Lung (tissue), 17 donors: ENCODE measurements at places on chromosomes 7 and 10. TPM values are rescaled to one million over a fixed set of nuclear protein-coding genes. Genes with fewer than 3 reads are reported as not detected.

SH2B2 gene
- 9.7 TPM for total RNA-seq

CDC14C gene
- not detected for total RNA-seq

GRCh38 chr7:18521945-18522566 is 26.5 kb downstream of the HDAC9 start:
- no peak overlapping the region for H3K27ac ChIP-seq
- H3K4me1 ChIP-seq, result no peaks in the 10 kb centered on the region
- DNase-seq, result no peak

GRCh38 chr10:100448951-100449350 is 13.9 kb upstream of the WNT8B start:
- H3K4me3 ChIP-seq, result no peak overlapping the region
- no peaks in the 10 kb centered on the region for H3K27me3 ChIP-seq
- no peak for DNase-seq
- H3K27ac ChIP-seq, result no peak overlapping the region
- no peaks in the 10 kb centered on the region for H3K4me1 ChIP-seq
- H3K36me3 ChIP-seq, result no peaks in the 10 kb centered on the region

GRCh38 chr10:82515256-82515655 is 640.3 kb downstream of the NRG3 start:
- H3K4me1 ChIP-seq, result no peaks in the 10 kb centered on the region
- H3K27me3 ChIP-seq, result no peaks in the 10 kb centered on the region
- no peaks in the 10 kb centered on the region for H3K36me3 ChIP-seq
- no peak for DNase-seq
- no peak overlapping the region for H3K27ac ChIP-seq

SLC26A3 gene
- total RNA-seq, result not detected

DNA sequence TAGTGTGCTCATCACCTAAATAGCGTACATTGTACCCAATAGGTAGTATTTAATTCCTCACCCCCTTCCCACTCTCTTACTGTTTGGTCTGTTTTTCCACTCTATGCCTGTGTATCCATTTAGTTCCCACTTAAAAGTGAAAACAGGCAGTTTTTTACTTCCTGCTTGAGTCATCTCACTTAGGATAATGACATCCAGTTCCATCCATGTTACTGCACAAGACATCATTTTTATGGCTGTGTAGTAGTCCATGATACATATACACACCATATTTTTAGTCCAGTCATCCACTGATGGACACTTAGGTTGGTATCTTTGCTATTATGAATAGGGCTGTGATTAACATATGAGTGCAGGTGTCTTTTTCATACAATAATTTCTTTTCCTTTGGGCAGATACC is 10.1 kb downstream of the STK17A start:
- no peaks in the 10 kb centered on the region for H3K36me3 ChIP-seq
- no peaks in the 10 kb centered on the region for H3K27me3 ChIP-seq
- no peak overlapping the region for H3K4me3 ChIP-seq
- no peaks in the 10 kb centered on the region for H3K4me1 ChIP-seq
- H3K27ac ChIP-seq, result no peak overlapping the region

DNA sequence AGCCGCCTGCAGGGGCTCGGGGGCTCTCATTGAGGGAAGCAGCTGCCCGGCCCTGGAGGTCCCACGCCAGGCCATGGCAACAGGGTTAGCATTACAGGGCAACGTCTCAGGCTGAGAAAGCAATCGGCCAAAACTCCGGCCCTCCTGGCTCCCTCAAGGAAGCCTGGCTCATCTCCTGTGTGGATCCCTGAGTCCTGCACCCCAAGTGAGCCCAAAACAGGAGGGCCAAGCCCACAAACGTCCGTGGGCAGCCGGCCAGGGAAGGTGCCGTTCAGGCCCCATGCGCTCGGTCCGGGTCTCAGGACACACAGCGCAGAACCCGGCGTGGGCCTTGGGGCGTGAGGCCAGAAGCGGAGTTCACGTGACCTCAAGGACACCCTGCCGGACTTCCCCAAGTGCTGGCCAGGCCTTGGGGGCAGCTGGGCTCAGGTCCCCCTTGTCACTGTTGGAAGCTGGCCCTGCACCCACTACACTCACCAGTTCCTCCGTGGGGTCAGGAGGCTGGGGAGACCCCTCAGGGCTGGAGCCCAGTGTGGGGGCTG is 8.0 kb upstream of the PWWP2B start:
- H3K4me3 ChIP-seq, result no peak overlapping the region
- no peaks in the 10 kb centered on the region for H3K27me3 ChIP-seq
- H3K27ac ChIP-seq, result no peak overlapping the region
- no peaks in the 10 kb centered on the region for H3K4me1 ChIP-seq

DNA sequence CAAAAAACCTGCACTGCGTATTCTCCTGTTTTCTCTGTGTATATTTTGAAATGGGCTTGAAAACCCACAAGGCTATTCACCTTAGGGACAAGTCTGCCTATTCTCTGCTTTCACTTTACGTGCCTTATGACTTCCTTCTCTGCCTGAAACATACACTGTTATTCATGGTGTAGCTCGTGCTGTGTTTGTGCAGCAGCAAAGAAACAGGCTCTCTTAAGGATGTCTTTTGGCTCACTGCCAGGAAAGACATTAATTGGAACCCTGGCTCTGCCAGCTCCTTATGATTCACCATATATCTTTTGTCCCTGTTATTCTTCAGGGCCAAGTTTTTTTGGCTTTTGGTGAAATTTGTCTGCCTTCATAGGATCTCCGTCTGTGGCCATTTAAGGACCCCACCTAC is 92.4 kb downstream of the TMEM106B start:
- no peak overlapping the region for H3K4me3 ChIP-seq
- no peaks in the 10 kb centered on the region for H3K36me3 ChIP-seq
- H3K27me3 ChIP-seq, result no peaks in the 10 kb centered on the region
- DNase-seq, result no peak
- H3K27ac ChIP-seq, result no peak overlapping the region
- no peaks in the 10 kb centered on the region for H3K4me1 ChIP-seq

TMEM236 gene
- total RNA-seq, result 0.37 TPM

- H3K27ac ChIP-seq, result no peak overlapping the region
- H3K36me3 ChIP-seq, result no peaks in the 10 kb centered on the region
- H3K27me3 ChIP-seq, result no peaks in the 10 kb centered on the region
- no peaks in the 10 kb centered on the region for H3K4me1 ChIP-seq
- H3K4me3 ChIP-seq, result no peak overlapping the region
These were observed 36.3 kb downstream of the PALS2 start for GRCh38 chr7:24609570-24609969.

DNA sequence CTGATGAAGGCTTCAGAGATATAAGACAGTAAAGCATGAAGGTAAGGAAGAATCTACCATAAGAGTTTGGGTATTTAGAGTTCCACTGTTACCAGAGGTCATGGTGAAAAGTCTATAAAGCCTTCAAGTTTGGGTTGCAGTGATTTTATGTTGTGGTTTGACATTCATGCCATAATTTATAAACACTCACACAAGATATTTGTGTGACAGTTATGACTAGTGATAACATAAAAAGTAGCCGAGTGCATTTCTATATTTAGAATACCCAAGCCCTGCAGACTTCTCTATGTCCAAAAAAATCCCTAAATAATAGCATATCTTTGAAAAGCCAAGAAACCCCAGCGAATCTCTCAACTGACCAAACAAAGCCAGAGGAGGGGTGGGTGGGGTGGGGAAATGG is 229.9 kb downstream of the CXCL12 start:
- H3K27ac ChIP-seq, result no peak overlapping the region
- DNase-seq, result no peak
- H3K27me3 ChIP-seq, result no peaks in the 10 kb centered on the region
- H3K36me3 ChIP-seq, result no peaks in the 10 kb centered on the region
- H3K4me3 ChIP-seq, result no peak overlapping the region
- H3K4me1 ChIP-seq, result no peaks in the 10 kb centered on the region

GRCh38 chr10:62661143-62661542 is 143.4 kb upstream of the ADO start:
- no peaks in the 10 kb centered on the region for H3K36me3 ChIP-seq
- H3K4me1 ChIP-seq, result peaks cover 11% of the 10 kb centered on the region
- DNase-seq, result no peak
- H3K27me3 ChIP-seq, result no peaks in the 10 kb centered on the region

DNA sequence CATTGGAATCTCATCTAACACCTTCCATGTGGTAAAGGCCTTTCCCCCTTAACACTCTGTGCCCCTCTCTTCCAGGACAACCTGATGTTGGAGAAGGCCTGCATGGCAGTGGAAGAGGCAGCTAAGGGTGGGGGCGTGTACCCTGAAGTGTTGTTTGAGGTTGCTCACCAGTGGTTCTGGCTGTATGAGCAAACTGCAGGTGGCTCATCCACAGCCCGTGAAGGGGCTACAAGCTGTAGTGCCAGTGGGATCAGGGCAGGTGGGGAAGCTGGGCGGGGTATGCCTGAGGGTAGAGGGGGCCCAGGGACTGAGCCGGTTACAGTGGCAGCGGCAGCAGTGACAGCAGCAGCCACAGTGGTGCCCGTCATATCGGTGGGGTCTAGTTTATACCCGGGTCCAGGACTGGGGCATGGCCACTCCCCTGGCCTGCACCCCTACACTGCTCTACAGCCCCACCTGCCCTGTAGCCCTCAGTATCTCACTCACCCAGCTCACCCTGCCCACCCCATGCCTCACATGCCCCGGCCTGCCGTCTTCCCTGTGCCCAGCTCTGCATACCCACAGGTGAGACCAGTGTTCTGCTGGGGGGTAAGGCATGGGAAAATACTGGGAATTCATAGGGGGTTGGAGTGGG is 12.4 kb downstream of the NDST2 start:
- H3K4me3 ChIP-seq, result no peak overlapping the region
- no peak for DNase-seq
- no peaks in the 10 kb centered on the region for H3K27me3 ChIP-seq
- H3K27ac ChIP-seq, result no peak overlapping the region
- H3K36me3 ChIP-seq, result peaks cover 46% of the 10 kb centered on the region
- no peaks in the 10 kb centered on the region for H3K4me1 ChIP-seq

GRCh38 chr7:126533715-126534114 is 719.0 kb downstream of the GRM8 start:
- DNase-seq, result no peak
- H3K4me1 ChIP-seq, result no peaks in the 10 kb centered on the region
- no peaks in the 10 kb centered on the region for H3K27me3 ChIP-seq
- H3K36me3 ChIP-seq, result no peaks in the 10 kb centered on the region
- no peak overlapping the region for H3K4me3 ChIP-seq
- no peak overlapping the region for H3K27ac ChIP-seq

SFMBT2 gene
- total RNA-seq, result 11.0 TPM

SPDYE11 gene
- total RNA-seq, result not detected

ZNF107 gene
- 9.0 TPM for total RNA-seq

DNA sequence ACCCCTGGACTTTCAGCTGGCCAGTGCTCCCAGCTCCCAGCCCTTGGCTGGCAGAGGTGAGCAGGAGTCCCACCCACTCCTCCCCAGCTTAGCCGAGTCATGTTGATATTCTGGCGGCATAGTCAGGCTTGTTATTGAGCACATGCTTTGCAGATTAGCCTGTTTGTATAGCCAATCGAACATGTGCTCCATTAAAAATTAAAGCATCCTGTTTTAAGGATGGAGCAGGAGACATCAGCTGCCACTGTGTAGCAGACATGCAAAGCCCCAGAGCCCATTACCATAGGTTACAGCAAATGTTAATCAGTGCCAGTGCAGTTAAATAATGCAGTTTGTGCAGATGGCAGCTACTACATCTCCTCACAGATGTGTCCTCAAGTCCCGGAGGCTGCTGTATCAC is 574.6 kb upstream of the GALNT17 start:
- H3K4me3 ChIP-seq, result no peak overlapping the region
- H3K36me3 ChIP-seq, result no peaks in the 10 kb centered on the region
- no peak overlapping the region for H3K27ac ChIP-seq

CPN1 gene
- total RNA-seq, result not detected

- no peaks in the 10 kb centered on the region for H3K36me3 ChIP-seq
- DNase-seq, result no peak
- H3K4me1 ChIP-seq, result no peaks in the 10 kb centered on the region
- H3K27ac ChIP-seq, result no peak overlapping the region
These were observed 1.9 kb upstream of the SLC18A2 start for GRCh38 chr10:117239051-117239450.

- H3K4me1 ChIP-seq, result no peaks in the 10 kb centered on the region
- H3K4me3 ChIP-seq, result no peak overlapping the region
- H3K36me3 ChIP-seq, result no peaks in the 10 kb centered on the region
- peaks cover 58% of the 10 kb centered on the region for H3K27me3 ChIP-seq
- no peak for DNase-seq
These were observed 7.6 kb downstream of the ADARB2 start for GRCh38 chr10:1729751-1730150.

OR2A42 gene
- not detected for total RNA-seq

DNA sequence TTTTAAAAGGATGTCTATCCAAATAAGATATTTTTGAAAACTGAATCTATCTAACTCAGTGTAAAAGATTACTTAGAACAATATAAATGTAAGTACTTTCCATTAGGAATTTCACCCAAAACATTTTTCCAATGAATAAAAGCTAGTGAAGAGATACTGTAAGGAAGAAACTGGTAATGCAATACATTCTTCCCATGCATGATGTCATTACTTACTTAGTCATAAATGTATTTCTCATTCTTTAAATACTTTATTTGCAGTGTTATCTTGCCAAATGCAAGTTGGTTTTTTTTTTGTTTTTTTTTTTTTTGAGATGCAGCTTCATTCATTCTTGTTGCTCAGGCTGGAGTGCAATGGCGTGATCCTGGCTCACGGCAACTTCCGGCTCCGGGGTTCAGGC is 265.6 kb downstream of the PHF14 start:
- no peak overlapping the region for H3K27ac ChIP-seq
- H3K4me3 ChIP-seq, result no peak overlapping the region

NSMCE4A gene
- total RNA-seq, result 83.4 TPM

GIMAP2 gene
- total RNA-seq, result 24.9 TPM

- H3K4me1 ChIP-seq, result no peaks in the 10 kb centered on the region
- H3K27ac ChIP-seq, result no peak overlapping the region
- H3K4me3 ChIP-seq, result no peak overlapping the region
- no peaks in the 10 kb centered on the region for H3K36me3 ChIP-seq
- no peaks in the 10 kb centered on the region for H3K27me3 ChIP-seq
These were observed 746.0 kb upstream of the POT1 start for GRCh38 chr7:125675640-125676039.

- no peaks in the 10 kb centered on the region for H3K4me1 ChIP-seq
- H3K27ac ChIP-seq, result no peak overlapping the region
- no peak overlapping the region for H3K4me3 ChIP-seq
These were observed 90.3 kb upstream of the IKZF1 start for GRCh38 chr7:50214126-50214670.

GRCh38 chr10:63252095-63252762 is 119.1 kb downstream of the NRBF2 start:
- peaks cover 4% of the 10 kb centered on the region for H3K36me3 ChIP-seq
- H3K4me1 ChIP-seq, result peaks cover 4% of the 10 kb centered on the region
- H3K27ac ChIP-seq, result no peak overlapping the region
- no peak for DNase-seq
- no peaks in the 10 kb centered on the region for H3K27me3 ChIP-seq

MRLN gene
- total RNA-seq, result 0.98 TPM

DNA sequence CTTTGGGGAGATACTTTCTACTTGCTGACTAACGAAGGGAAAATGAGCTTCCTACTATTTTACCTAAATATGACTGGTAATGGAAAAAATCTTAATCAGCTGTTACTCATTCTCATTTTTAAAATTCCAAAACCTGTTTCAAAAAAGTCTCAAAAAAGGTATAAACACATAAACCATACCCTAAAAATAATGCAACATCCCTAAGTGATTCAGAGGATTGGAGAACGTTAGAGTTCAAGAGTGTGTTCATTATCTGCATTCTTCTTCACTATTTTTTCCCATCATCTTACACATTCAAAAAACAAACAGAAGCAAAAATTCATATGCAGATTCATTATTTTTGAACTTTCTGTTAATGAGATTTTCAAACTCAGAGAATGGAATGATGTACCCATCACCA is 150.4 kb upstream of the GNAI1 start:
- no peaks in the 10 kb centered on the region for H3K36me3 ChIP-seq
- H3K27me3 ChIP-seq, result no peaks in the 10 kb centered on the region
- H3K4me3 ChIP-seq, result no peak overlapping the region
- no peak overlapping the region for H3K27ac ChIP-seq
- peaks cover 4% of the 10 kb centered on the region for H3K4me1 ChIP-seq
- no peak for DNase-seq
